Mesenchymal stem cell (in vitro differentiated cells and primary cell): ENCODE measurements at places on chromosomes 2 and 18.

- peaks cover 87% of the 10 kb centered on the region for H3K36me3 ChIP-seq
- no peaks in the 10 kb centered on the region for H3K4me1 ChIP-seq
- no peak overlapping the region for H3K27ac ChIP-seq
- H3K4me3 ChIP-seq, result no peak overlapping the region
- DNase-seq, result no peak
Observed at GRCh38 chr2:174575124-174575776, 22.4 kb downstream of the WIPF1 start.

GRCh38 chr2:179235463-179236108 lies 29.0 kb downstream of the SESTD1 start:
- no peaks in the 10 kb centered on the region for H3K36me3 ChIP-seq
- peak overlapping the region; percentile 42 for H3K27ac ChIP-seq
- no peak for DNase-seq
- peak overlapping the region; percentile 44 for H3K4me3 ChIP-seq

DNA sequence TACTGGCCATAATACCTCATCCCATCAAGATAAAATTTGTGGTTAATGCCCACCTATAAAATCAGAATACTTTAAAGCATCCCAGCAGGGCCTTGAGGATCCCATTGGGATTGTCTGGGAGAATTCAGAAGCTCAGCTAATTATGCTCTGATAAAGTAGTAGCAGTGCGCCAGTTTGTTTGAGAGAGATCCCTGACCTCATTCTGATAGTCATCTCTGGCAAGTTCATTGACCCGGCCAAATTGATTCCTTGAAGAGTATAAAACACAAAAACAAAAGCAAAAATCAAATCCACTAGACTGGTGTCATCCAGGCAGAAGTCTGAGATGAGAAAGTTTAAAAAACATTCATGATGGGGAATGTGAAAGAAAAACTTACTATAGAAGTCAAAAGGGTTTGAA lies 14.1 kb downstream of the ABCG5 start:
- no peak for DNase-seq
- no peaks in the 10 kb centered on the region for H3K4me1 ChIP-seq
- H3K27me3 ChIP-seq, result peaks cover 6% of the 10 kb centered on the region
- H3K36me3 ChIP-seq, result no peaks in the 10 kb centered on the region

DNA sequence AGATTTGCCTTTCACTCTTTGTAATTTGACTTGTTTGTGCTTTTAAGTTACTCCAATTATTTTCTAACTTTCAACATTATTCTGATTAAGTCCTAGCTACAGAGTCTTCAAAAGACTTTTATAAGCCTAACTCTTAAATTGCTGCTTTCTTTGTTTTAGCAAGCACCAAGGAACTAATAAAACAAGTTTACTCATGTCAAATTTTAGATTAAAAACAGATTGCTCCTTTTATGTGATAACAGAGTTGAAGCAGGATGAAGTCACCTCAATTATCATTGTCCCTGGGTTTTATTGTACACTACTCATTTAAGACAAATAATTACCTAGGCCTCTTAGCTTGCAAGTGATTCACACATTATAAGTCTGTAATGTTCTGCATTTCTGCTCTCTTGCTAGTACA lies 678.4 kb downstream of the ERBB4 start:
- no peaks in the 10 kb centered on the region for H3K4me1 ChIP-seq
- no peaks in the 10 kb centered on the region for H3K27me3 ChIP-seq
- H3K27ac ChIP-seq, result no peak overlapping the region
- no peak overlapping the region for H3K4me3 ChIP-seq

- H3K4me1 ChIP-seq, result no peaks in the 10 kb centered on the region
- H3K27me3 ChIP-seq, result no peaks in the 10 kb centered on the region
- no peak for DNase-seq
- H3K27ac ChIP-seq, result no peak overlapping the region
- H3K36me3 ChIP-seq, result no peaks in the 10 kb centered on the region
Observed at GRCh38 chr18:12579775-12580174, 78.1 kb downstream of the SPIRE1 start.

- H3K36me3 ChIP-seq, result no peaks in the 10 kb centered on the region
- peaks cover 2% of the 10 kb centered on the region for H3K4me1 ChIP-seq
- no peaks in the 10 kb centered on the region for H3K27me3 ChIP-seq
- DNase-seq, result no peak
- H3K4me3 ChIP-seq, result no peak overlapping the region
- H3K27ac ChIP-seq, result no peak overlapping the region
Observed at GRCh38 chr2:213234641-213235040, 49.6 kb upstream of the SPAG16 start.

DNA sequence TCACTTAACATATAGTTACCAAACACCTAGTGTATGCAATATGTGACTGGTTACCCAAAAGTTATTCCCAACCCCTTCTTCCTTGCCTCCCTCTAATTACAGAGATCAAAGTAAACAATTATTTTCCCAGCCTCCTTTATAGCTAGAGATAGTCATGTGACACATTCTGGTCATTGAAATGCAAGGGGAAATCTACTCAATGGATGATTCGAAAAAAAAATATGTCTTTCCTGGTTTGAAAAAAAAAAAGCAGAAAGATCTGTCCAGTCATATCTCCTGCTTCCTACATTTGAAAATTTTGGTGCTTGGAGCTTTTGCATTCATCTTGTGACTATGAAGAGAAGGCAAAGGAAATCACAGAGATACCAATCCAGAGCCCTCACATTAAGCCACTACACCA lies 27.6 kb upstream of the UGP2 start:
- H3K36me3 ChIP-seq, result no peaks in the 10 kb centered on the region
- H3K27ac ChIP-seq, result no peak overlapping the region
- H3K27me3 ChIP-seq, result no peaks in the 10 kb centered on the region
- H3K4me3 ChIP-seq, result no peak overlapping the region

DNA sequence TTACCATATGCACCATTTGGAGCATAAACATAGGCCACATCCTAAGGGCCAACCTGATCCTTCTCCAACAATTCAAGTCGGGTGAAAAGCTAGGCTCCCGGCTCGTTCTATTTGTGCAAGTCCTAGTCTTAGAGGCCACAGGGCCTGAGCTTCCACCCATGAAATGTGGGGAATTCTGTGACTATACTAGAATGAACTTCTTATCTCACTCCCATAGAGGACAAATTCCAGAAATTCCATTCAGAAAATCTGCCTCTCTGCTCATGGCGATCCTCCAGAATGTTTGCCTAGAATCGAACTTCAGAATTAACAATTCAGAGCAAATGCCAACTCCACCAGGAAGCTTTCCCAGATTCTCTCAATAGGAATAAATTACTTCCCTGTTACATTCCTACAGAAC lies 187.9 kb downstream of the BCL11A start:
- no peaks in the 10 kb centered on the region for H3K4me1 ChIP-seq
- no peak overlapping the region for H3K27ac ChIP-seq
- no peaks in the 10 kb centered on the region for H3K36me3 ChIP-seq
- no peak for DNase-seq
- no peaks in the 10 kb centered on the region for H3K27me3 ChIP-seq
- no peak overlapping the region for H3K4me3 ChIP-seq

DNA sequence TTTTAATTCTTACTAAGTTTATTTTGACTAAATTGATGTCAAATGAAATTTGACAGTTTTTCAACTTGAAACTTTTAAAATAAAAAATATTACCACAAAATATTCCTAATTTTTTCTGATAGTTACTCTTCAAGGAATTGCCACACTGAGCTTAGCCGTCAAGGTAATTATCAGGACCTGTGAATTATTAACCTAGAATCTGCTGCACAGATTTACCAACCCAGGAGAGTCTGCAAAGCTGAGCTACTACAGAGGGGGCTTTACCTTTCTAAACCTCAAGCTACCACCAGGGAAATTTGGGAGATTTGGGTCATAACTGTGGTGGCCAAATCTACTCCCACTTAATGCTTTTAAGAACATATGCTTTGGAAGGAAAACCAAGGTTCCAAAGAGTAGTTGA lies 324.6 kb downstream of the CCDC178 start:
- peak overlapping the region; percentile 60 for H3K27ac ChIP-seq
- no peaks in the 10 kb centered on the region for H3K36me3 ChIP-seq
- no peaks in the 10 kb centered on the region for H3K4me1 ChIP-seq
- H3K4me3 ChIP-seq, result no peak overlapping the region
- H3K27me3 ChIP-seq, result no peaks in the 10 kb centered on the region

DNA sequence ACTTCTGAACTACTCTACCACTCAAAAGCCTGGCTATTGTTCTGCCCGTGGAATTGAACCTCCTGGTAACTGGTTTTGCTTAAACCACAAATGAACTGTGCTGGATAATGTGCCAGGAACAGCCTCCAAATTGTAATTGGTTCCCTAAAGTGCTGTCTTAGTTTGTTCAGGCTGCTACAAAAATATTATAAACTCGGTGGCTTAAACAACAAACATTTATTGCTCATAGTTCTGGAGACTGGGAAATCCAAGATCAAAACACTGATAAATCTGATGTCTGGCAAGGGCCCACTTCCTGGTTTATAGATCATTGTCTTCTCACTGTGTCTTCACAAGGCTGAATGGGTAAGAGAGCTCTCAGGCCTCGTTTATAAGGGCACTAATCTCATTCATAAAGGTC lies 149.2 kb upstream of the NCKAP5 start:
- peaks cover 4% of the 10 kb centered on the region for H3K4me1 ChIP-seq
- no peaks in the 10 kb centered on the region for H3K27me3 ChIP-seq
- DNase-seq, result no peak
- no peak overlapping the region for H3K4me3 ChIP-seq
- no peaks in the 10 kb centered on the region for H3K36me3 ChIP-seq
- no peak overlapping the region for H3K27ac ChIP-seq

- H3K4me3 ChIP-seq, result no peak overlapping the region
- no peak overlapping the region for H3K27ac ChIP-seq
- no peaks in the 10 kb centered on the region for H3K27me3 ChIP-seq
- H3K36me3 ChIP-seq, result no peaks in the 10 kb centered on the region
- peaks cover 2% of the 10 kb centered on the region for H3K4me1 ChIP-seq
Observed at GRCh38 chr2:138491495-138491862, 10.1 kb upstream of the SPOPL start.

DNA sequence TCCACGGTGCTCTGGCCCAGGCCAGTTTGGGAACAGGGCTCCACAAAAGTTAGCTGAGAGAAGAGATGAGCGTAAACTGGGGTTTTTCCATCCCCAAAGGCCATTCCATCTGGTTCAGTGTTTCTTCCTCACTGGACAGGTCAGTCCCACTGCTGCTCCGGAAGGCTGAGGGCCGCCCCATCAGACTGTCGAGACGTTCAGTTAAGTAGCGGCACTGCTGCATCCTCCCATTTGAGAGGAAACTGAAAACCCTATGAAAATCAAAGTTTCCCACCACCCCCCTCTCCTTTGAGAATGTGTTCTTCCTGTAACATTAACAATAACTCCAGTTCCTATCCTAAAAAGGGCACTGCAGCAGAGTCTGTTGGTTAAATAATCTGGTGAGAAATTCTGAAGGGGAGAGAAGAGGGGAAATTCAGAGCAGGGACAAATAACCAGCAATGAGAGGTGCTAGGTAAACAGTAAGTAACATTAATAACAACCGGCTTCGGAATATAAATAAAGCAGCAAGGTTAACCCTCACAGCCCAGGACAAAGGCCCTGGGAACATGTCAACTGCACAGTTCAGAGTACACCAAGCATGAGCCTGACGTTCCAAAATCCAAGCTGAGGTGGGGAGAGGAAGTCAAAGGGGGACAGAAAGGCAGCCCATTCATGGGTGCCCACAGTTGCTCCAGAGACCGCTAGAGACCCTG lies 55.4 kb downstream of the UXS1 start:
- H3K4me1 ChIP-seq, result peaks cover 7% of the 10 kb centered on the region
- peaks cover 12% of the 10 kb centered on the region for H3K36me3 ChIP-seq
- no peaks in the 10 kb centered on the region for H3K27me3 ChIP-seq
- no peak overlapping the region for H3K4me3 ChIP-seq
- no peak overlapping the region for H3K27ac ChIP-seq
- no peak for DNase-seq

DNA sequence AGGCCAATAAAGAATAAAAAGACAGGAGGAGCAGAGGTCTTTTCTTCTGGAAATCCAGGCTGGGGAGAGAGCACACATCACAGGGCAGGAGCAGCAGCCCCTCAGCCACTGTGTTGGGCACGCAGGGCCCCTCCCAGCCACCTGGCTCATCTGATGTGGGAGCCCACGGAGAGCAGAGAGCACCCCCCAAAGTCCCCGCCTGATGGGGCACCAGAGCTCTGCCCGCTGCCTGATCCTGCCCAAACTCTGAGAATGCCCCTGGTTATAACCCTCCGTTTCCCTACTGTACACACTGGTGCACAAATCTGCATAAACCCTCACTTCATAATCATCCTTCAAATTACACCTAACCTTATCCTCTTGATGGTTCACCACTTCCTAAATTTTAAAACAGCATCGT lies 111.3 kb downstream of the HDAC4 start:
- H3K27me3 ChIP-seq, result no peaks in the 10 kb centered on the region
- no peak overlapping the region for H3K4me3 ChIP-seq
- H3K36me3 ChIP-seq, result no peaks in the 10 kb centered on the region
- DNase-seq, result no peak

- no peak overlapping the region for H3K4me3 ChIP-seq
- H3K27ac ChIP-seq, result no peak overlapping the region
- H3K4me1 ChIP-seq, result no peaks in the 10 kb centered on the region
- H3K36me3 ChIP-seq, result no peaks in the 10 kb centered on the region
- H3K27me3 ChIP-seq, result peaks cover 8% of the 10 kb centered on the region
Observed at GRCh38 chr2:126909366-126909765, 10.7 kb downstream of the TEX51 start.
